Fibroblast of skin of abdomen (primary cell): ENCODE measurements at places on chromosomes 3 and 15.
A peak's percentile ranks its signal among the peaks of the same experiment; 100 is the strongest.

- peak; percentile 44 for DNase-seq
These were observed 18.8 kb downstream of the FGF7 start for GRCh38 chr15:49441816-49442215.

DNA sequence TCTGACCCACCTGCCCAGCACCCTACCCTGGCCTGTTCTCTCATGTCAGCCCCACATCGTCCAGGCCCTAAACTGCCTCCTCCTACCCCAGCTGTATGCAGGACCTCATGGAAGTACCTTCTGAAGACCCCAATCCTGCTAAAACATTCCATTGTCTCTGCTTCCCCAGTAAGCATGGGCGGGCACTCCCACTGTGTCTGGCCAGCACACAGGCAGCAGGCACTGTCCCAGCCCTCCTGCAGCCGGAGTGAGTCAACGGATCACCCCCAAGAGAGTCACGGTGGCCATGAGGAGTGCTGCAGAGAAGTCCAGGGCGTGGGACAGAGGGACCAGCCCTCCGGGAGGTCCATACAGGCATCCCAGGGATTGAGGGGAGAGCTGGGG, 36.4 kb upstream of the SLCO2A1 start:
- no peak for DNase-seq

- DNase-seq: peak; percentile 31
These were observed 278.9 kb upstream of the STT3B start for GRCh38 chr3:31253782-31254181.

DNA sequence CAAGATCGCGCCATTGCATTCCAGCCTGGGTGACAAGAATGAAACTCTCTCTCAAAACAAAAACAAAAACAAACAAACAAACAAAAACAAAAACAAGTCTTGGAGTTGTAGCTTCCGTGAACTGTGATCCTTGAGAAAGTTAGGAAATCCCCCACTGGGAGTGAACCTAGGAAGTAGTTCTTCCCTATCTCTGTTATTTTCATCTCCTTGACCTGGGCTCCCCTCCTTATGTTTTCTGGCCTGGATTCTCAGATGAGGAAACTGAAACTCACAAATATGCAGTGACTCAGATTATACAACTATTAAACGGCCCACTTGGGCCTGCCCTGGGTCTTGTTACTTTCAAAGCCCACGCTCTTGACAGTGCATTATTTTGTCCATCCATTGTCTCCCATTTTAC, 29.7 kb downstream of the SAXO2 start:
- no peak for DNase-seq

DNA sequence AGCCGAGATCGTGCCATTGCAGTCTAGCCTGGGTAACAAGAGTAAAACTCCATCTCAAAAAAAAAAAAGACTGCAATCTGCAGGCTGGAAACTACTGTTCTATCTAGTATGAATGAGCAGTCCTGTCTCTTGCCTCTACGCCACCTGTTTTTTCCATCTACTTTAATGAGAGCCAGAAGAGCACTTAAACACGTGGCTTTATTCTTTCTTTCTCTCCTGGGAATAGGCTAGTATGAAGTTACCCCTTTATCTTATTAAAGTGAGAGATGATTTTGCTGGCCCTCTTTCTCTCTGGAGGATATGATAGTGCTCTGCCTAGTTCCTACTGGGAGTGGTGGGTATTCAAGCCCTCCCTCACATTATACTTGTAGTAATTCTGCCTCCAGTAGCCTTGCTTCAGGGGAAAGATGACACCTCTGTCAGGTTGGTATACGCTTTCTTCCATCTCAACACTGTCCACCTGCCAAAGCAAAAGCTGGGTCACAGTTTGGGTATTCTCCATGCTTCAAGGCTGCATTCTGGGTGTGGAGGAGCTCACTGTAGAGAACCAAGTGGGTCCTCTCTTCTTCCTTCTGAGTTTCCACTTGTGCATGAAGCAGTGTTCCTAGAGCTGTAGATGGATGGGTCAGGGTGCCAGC, 17.8 kb downstream of the MAPKBP1 start:
- no peak for DNase-seq

- DNase-seq: no peak
These were observed 300.6 kb upstream of the KCNH8 start for GRCh38 chr3:18847583-18848197.

GRCh38 chr3:176799675-176800074, 397.6 kb downstream of the TBL1XR1 start:
- DNase-seq: no peak

DNA sequence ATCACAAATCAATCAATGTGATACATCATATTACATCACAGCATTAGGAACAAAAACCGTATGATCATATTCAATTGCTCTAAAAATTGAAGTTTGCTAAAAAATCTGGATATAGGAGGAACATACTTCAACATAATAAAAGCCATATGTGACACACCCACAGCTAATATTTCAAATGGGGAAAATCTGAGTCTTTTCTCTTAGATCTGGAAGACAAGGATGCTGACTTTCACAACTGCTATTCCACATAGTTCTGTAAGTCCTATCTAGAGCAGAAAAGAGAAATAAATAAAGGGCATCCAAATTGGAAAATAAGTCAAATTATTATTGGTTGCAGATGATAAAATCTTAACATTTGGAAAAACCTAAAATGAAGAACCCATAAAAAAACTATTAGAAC, 256.8 kb upstream of the SGO1 start:
- DNase-seq: no peak

DNA sequence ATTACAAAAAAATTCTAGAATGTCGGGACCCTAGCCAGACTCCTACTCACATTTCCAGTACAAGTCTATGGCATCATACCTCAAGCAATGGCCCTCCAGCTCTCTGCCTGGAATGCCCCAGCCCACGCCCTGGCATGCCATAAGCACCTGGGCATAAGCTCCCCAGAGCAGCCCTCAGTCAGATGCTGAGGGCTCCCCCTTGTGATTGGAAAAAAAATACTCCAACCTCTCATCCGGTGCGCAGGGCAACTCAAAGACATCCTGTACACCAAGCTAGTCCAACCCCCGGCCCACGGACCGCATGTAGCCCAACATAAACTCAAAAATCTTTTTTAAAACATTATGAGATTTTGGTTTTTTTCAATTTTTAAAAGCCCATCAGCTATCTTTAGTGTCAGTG, 115.4 kb downstream of the NEK10 start:
- DNase-seq: peak; percentile 39

DNA sequence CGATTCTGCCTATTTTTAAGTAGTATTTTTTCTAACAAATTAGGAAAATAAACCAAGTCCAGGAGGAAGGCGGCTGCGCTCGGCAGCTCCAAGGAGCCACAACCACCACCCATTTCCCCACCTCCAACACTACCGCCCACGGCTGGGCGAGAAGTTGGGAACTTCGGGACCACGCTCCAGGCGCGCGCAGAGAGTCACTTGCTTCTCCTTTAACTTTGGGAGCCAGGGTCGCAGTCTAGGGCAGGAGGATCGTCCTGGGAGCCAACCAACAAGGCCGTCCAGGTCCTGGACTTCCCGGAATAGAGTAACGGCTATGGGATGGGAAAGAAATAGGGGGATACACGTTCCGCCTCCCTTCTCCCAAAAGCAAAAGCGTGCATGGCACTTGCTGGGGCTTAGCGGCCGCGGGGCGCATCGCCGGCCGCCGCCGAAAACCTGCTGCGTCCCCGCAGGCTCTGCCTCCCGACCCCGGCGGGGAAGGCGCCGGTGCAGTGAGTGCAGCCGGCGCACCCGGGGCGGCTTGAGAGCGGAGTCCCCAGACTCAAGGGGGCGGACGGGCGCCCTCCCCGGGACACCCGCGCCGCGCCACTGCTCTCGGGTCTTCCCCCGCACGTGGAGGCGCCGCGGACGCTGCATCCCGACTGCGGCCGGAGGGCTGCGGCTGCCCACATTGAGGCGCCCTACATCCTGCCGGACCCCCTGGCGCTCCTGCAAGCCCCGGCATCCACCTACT, 699 bp downstream of the MEGF11 start:
- DNase-seq: no peak

DNA sequence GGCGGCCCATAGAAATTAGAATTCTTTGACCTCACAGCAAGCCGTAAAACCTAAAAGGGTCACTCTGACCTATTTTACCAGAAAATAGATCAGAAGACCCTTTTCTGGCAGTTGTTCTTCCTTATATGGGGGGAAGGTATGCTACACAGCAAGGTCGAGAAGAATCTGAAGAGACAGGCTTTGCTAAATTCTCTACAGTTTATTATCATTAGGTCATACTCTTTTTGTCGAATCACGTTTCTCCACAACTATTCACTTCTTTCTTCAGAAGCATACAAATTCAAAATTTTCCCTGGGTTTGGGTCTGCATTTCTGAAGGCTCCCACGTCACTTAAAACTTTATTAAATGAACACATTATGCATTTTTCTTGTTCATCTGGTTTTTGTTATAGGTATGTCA, 229.5 kb upstream of the GRM7 start:
- DNase-seq: no peak

GRCh38 chr3:114841515-114841914, 305.6 kb downstream of the ZBTB20 start:
- no peak for DNase-seq

GRCh38 chr3:8959668-8960067, 3.6 kb downstream of the RAD18 start:
- no peak for DNase-seq

DNA sequence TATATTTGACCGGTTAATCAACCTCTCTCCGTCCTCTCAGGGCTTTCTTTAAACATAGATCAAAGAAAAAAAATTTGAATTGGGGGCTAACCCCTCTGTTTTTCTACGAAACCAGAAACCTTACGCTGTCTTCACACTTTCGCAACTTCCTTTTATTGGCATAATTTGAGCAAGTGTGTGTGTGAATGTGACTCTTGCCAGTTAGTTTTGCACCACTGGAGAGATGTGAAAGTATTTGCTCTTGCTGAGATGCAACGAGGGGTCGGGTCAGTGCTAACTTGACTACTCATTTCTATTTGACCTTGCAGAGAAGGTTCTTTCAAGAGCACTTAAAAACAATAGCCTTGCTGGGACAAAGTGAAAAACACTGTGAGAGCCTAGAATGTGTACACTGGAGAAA, 81.2 kb downstream of the FAM43A start:
- no peak for DNase-seq

DNA sequence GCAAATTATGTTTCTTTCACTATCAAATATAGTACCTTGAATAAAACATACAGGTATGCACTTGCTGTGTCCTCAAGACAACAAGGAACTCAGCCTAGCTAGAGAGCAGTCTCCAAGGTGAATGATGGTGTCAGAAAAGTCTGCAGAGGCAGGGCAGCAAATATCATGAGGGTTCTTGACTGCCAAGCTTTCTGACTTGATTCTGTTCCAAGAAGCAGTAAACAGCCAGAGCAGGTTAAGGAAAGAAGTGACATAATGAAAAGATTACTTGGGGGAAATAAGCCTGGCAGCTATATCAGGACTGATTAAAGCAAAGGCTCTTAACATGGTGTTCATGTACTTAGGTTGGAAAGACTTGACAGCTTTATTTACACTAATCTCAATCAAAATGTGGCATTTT, 192.2 kb upstream of the GADL1 start:
- DNase-seq: no peak

- no peak for DNase-seq
These were observed 507.5 kb downstream of the SHQ1 start for GRCh38 chr3:72340476-72341379.

DNA sequence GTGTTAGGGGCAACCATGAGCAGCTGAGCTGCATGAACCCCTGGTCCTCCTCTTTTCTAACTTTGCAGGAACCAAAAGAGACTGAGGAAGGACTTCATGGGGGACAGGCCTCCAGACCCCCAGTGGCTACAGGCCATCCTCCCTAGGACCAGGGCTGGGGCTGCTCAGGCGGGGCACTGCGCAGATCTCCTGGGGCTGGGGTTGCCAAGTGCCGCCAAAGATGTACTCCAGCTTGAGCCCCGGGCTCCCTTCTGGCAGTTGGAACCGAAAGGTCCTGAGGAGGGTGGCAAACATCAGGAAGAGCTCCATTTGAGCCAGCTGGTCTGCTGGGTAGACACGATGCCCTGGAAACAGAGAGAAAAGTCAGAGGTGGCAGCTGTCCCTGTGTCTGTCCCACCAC, 11.1 kb upstream of the PARL start:
- DNase-seq: no peak

GRCh38 chr15:93583968-93584367, 495.0 kb upstream of the RGMA start:
- no peak for DNase-seq
